SK-N-MC (cell line): ENCODE measurements at places on chromosomes 5 and 9.

GRCh38 chr9:71629578-71630215 is 138.6 kb downstream of the CEMIP2 start:
- no peak for DNase-seq

GRCh38 chr5:126046846-126047571 is 376.2 kb upstream of the GRAMD2B start:
- DNase-seq: no peak

GRCh38 chr9:16331527-16331926 is 538.9 kb downstream of the BNC2 start:
- no peak for DNase-seq

DNA sequence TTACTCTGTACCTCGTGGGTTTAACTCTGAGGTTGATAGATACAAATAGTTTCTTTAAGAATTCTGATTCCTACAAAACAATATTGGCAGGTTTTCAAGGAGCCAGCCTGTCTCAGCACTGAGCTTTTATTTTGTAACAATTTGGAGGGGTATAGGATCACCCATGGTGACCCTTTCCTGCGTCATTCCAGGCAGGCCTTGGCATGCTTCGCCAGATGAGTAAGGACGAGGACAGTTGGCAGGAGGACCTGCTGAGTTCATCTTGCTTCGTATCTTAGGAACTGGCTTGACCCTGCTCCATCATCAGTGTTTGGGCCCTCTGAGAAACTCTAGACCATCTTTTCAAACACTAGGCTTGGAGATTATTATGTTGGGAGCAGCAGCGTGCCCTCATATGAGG is 17.9 kb downstream of the ZNF462 start:
- no peak for DNase-seq

- DNase-seq: no peak
Observed at GRCh38 chr9:5448461-5449435, 1.6 kb upstream of the CD274 start.

DNA sequence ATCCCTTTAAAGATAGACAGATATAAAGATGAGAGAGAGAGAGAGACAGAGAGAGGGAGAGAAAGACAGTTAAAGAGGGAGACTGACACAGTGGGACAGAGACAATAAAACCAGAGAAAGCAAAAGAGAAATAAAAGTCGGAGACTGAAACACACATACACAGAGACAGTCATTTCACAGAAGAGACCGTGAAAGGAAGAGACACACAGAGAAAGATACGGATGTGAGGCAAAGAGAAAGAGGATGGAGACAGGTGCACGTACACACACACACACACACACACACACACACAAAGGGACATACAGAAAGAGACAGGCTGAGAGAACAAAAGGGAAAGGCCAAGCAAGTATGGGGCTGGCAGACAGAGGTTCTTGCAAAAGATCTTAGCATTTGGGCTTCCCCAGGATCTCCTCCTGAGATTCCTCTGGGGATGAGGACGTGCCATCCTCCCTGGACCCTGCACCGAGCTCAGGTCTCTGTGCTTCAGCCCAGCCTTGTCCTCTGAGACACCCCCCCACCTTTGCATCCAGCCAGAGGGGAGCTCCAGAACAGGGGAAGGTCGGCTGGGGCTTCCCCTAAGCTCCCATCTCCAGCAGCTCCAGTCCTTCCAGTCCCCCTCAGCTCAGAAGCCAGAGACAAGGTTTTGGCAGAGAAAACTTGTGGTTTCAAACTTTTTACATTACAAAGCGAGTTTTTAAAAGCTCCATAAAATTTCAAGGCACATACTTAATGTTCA is 318.4 kb upstream of the PANK3 start:
- no peak for DNase-seq
